ENCODE measurements at places on chromosomes 2 and 18.
A peak's percentile ranks its signal among the peaks of the same experiment; 100 is the strongest.

DNA sequence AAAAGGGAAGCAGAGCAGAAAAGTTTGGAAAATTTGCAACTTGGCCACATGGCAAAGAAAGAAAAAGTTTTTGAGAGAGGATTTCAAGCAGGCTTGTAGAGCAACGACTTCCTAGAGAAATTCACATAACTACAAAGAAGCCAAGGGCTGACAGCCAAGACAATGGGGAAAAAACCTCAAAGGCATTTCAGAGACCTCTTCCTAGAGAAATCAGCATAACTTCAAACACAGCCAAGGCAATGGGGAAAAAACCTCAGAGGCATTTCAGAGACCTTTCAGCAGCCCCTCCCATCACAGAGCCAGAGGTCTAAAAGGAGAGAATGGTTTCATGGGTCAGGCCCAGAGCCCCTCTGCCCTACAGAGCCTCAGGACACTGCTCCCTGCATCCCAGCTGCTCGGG is 7.2 kb downstream of the ADI1 start:
- DNase-seq: no peak

DNA sequence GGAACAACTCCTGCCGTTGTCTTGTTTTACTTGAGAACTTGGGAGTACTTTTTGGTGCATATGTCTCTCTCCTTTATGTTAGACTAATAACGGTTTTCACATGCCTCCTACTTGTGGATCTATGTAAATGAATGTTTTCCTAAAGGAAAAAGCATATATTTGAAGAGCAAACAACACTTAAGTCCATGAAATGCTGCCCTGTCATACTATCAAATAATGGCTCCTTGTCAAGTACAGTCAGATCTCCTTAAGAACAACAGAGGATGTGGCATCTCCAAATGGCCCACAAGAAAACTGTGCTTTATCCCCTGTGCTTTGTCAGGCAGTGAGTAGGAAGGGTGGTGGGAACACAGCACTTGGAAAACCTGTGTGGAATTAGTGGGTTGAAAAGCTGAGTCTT is 198.2 kb downstream of the PTGR3 start:
- DNase-seq: no peak

DNA sequence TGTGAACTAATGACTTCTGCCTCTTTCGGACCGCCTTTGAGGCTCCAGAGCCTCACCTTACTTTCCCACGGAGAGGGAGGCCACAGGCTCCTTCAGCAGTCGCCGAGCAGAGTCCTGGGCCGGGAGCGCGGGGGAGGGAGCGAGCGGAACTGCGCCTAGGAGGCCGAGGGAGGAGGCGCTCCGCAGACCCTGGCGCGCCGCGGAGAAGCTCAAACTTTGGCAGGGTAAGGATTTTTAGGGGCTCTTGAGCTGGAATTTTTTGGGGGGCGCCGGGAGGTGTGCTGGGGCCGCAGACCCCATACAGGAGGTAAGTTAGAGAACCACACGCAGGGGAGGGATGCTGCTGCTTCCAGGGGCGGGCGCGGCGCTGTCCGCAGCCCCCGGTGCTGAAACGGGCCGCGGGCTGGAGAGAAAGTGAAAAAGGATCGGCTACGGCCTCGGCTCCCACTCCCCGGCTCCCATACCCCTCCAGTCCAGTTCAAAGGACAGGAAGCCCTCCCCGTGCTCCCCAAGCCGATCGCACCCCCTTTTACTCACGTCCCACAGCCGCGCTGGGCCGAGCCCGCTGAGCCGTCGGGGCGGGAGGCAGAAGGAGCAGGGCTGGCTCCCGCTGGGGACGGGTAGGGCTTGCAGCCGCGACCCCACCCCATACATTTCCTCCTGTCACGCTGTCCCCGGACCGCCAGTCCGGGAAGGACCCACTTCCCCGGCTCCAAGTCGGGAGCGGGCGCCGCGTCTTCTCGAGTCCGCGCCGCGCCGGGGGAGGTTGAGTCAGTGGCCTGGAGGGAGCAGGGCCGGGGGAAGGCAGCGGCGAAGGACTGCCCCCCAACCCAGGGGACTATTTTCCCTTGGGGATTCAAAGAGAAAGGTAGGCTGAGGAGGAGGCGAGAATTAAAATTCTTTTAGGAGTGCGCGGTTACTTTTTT is at the start of gene CNGA3:
CNGA3 (plus strand) TSS at position 146 of the 926 bp plus-strand sequence. CDS start 23,520 bp downstream, outside the sequence.
- DNase-seq: peak; percentile 14

DNA sequence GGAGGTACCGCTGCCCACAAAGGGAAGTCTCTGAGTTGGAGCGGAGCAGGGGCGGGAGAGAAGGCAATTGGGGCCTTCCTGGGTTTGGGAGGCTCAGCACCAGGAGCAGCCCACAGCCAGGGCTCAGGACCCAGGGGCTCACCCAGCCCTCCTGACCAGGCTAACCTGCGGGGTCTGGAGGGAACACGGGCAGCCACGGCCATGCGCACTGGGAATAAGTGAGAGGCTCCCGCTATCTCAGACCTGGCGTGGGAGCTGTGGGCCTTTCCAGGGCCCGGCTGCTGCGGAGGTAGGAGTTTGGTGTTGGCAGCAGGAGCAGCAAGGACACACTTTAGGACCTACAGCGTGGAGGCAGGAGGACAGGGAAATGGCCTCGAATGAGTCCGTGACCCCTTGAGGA is 69.0 kb downstream of the RRM2 start:
- no peak for DNase-seq

DNA sequence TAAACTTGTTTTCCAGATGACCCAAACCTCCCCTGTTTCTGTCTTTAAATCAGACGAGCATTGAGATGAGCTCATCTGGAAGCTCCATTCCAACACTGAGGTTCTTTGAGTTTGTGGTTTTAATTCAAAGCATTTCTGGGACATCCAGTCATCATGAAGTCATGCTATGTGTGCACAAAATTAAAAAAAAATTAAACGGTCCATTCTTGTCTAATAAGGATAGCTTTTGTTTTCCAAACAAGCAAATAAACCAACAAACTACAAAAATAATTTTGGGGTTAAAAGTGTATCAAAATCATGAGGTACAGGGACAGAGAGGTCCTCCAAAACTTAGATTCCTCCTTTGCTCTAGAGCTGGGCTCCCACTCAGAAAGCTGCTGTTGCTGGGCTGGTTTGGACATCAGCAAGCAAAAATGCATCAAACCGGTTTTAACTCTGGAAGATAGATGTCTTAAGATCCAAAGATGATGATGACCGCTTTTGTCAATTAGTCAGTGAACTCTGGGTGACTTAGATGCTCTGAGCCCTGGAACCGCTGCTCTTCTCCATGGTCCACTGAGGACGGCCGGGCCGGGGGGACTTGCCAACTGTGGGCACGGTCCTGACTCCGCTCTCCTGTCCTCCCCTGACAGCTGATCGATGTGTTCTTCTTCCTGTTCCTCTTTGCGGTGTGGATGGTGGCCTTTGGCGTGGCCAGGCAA is 65.4 kb downstream of the TRPM8 start:
- DNase-seq: no peak

- no peak for DNase-seq
These were observed 93.0 kb upstream of the ODC1 start for GRCh38 chr2:10541081-10541480.

DNA sequence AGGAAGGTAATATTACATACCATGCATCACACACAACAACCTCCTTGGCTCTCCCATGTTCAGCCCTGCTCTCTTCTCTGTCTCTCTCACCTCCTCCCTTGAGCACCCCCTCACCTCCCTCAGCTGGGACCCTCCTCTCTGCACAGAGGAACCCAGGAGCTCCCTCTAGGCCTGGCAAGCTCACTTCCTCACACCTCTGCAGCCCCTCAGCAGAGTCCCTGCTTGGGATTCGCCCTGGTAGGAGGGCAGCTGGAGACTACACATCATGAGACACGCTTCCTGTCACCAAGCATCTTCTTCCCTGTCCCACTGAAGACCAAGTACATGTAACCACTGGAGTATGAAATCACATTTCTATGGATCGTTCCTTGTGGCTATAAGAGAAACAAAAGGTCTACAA is 51.0 kb downstream of the ADD2 start:
- DNase-seq: no peak

DNA sequence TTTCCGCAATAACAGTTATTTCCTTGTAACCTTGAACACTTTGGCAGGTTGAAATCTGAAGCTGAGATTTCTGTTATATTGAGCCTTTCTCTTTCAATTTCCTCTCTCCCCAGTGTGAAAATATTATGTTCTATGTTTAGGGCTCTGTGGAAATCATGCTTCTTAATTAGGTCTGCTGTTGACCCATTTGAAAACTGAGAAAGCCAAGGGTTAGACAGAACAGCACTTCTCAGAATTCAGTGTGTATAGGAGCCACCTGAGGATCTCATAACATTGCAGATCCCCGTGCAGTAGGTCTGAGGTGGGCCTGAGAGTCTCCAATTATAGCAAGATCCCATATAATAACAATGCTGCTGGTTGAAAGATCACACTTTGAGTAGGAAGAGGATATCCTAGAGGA is 230.2 kb upstream of the NT5C1B start:
- DNase-seq: no peak

DNA sequence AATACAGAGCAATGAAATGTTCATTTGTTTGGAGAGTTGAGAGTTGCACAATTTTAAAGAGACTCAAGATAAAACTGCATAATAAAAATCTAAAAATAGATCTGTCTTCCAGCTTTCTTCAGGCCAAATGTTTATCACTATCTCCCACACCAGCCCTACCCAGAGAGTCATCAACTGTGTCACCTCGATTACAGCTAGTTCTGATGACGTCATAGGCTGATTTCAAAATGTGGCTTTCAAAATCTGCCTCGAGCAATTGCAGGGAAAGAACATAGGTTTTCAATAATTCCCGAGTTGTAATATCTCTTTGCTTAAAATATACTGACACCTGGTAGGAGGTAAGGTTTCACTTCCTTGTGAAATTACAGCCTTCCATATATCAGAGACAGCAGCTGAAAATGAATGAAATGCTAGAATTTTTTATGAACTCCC is 677.6 kb upstream of the ID2 start:
- peak; percentile 6 for DNase-seq

- DNase-seq: no peak
These were observed 27.2 kb downstream of the GALNT14 start for GRCh38 chr2:31110998-31111397.

GRCh38 chr2:83565181-83565580 is 893.9 kb downstream of the SUCLG1 start:
- no peak for DNase-seq

DNA sequence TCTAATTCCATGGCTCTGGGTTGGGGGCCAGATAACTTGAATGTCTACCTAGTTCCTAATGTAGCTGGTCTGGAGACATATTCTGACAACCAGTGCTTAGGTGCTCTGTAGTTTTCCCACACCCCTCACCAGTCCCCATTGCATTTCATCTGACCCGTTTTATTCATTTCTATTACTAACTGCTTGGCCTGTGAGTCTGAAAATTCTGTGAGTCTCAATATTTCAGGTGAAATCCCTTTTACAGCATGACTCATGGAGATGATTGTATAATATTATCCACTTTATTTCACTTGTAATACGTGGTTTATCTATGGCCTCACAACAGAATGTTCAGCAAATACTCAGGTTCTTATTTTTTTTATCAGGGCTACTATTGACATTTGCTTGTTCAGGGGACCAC is 103.7 kb upstream of the UGP2 start:
- DNase-seq: no peak

- no peak for DNase-seq
These were observed 68.3 kb downstream of the ICOS start for GRCh38 chr2:204004912-204005311.

DNA sequence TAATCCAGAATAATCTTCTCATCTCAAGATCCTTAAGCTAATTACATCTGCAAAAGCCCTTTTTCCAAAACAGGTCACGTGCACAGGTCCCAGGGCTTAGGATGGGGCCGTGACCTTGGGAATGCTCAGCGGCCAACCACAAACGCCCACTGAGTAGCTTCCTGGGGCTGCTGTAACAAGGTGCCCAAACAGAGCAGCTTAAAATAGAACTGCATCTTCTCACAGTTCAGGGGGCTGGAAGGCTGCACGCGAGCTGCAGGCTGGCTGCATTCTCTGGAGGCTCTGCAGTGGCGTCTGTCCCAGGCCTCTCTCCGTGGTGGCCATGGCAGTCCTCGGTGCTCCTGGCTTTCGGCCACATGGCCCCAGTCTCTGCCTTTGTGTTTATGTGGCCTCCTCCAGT is 31.9 kb downstream of the ADI1 start:
- DNase-seq: no peak

GRCh38 chr2:152106464-152106863 is 7.6 kb upstream of the CACNB4 start:
- no peak for DNase-seq

DNA sequence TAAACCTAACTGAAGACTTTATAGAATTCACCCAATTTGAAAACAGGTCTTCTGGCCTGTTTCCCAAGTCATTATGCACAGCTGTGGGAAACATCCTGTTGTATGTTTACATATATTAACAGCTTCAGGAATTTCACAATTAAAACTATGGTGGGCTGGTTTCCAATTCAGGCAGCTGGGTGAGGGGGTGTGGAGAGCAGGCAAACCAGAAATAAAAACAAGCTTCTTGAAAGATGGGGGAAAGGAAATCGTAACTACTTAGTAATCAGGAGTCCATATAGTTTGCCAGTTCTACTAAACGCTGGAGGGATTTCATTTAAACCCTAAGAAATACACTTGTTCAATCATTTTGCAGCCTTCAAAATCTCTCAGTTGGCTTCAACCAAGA is 22.8 kb downstream of the ATP8B1 start:
- DNase-seq: no peak

GRCh38 chr2:71102981-71103681 is 26.9 kb downstream of the MCEE start:
- DNase-seq: no peak

- no peak for DNase-seq
These were observed 19.1 kb downstream of the LIMS1 start for GRCh38 chr2:108553209-108553919.

DNA sequence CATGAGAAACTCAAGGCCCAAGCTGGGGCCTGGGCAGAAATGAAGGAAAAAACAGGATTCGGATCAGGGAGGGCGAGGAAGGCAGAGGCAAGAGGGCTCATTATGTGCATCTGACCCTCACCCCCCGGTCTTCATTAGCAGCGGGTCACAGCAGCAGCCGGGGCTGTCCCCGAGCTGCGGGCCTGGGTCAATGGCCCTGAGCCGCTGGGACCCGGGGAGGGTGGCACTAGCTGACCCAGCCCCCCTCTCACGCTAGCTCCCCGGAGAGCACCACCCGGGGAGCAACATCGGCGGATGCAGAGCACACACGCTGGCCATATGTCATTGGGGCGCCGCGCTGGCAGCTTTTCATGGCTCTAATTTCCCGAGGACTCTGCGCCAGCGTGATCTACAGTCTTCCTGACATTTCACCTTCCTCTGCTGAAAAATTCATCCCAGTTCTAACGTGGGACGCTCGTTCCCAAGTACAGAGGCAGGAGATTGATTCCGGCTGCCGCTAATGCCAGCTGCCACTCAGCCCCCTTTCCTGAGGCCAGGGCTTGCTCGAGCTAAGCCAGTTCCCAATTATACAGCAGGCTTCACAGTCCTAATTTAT is 63.7 kb downstream of the EIPR1 start:
- DNase-seq: no peak

DNA sequence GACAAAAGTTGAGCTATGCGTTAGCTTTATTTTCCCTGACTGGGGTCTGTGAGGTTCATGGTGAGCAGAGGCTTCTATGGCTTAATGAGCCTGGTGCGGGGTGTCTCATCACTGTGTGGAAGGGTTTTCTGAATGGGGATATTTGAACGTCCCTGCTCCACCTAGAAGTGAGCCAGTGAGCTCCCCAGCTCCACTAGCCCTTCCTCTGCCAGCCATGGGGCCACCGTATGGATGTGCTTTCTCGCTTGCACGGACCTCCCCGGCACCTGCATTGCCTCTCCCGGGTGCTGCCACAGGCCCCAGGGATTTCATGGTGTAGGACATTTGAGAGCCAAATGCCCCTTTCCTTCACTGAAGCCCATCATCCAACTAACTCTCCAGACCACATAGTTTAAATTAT is 37.8 kb downstream of the CYP26B1 start:
- no peak for DNase-seq

- peak; percentile 30 for DNase-seq
These were observed 5.1 kb downstream of the FIGLA start for GRCh38 chr2:70785137-70785911.
